Left hindlimb (tissue), 1 donor: ENCODE measurements at places on chromosomes 3 and 15.
A peak's percentile ranks its signal among the peaks of the same experiment; 100 is the strongest.

DNA sequence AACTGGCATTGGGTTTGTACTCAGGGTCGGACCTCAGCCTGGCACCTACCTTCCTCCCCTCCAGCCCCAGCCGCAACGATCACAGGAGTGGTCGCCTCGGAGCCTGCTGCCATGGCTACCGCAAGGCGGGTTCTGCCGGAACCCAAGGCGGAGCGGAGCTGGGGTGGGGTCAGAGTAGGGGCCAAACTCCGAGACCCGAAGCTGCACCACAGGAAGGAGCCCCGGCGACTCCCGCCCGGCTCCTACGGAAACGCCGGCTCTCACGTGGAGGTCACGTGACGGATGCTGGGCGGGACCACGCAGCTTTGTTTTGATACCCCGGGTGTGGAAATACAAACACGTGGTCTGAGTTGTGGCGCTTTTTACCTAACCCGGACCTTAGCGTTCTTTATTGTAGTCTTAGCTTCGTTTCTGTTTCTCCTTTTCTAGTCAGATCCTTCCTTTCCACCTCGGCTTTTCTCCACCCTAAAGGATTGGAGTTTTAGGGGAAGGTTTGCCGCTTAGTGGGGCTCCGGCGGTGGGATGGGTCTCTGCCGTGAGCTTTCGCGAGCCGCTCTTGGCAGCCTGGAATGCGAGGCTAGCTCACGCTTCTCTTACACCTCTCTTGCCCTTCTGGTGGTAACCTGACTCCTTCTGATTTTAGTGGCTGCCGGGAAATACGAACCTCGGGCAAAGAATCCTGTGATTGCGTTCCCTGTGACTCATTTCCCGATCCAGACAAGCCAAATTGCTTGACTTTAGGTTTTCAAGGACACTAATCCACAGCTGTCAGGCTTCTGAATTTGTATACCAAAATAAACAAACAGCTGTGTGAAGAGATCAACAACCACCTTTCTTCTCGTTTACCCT is at the start of gene HSPBAP1:
HSPBAP1 (minus strand) TSS at position 264 of the 849 bp plus-strand sequence; CDS start at position 113, 151 bp downstream.
- peak; percentile 93 for DNase-seq

DNA sequence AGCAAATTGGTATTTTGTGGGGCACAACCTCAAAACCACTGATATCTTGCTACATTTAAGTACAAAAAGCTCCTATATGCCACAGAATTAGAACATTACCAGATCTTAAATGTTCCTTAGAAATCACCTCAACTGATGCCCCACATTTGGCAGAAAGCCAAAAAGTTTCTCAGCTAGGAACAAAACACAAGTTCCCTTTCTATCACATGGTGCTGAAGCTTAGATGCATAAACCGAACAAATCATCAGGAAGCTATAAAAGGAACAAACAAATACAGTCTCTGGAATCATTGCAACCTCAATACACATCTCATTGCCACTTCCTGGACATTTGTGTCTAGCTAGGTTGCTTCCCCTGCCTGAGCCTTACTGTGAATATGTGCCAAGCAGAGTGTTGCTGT is 492.6 kb downstream of the LPP start:
- DNase-seq = no peak

GRCh38 chr3:66380200-66380932 is 120.5 kb downstream of the LRIG1 start:
- DNase-seq = no peak

DNA sequence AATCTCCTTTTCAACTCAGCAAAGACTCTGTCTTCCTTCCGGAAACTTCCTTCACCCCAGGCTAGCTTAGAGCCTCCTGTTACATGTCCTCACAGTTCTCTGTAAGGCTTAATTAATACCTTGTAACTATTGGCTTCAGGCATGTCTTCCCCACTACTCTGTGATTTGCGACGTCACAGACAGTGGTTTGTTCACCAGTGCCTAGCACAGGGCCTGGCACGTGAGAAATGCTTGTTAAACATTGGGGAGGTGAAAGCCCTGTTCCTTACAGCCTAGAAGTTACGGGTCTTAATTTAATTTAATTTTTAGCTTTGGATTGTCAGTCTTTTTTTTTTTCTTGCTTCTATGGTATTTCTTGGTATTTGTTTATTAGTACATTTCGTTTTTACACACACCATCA is 36.4 kb upstream of the CACNA2D3 start:
- no peak for DNase-seq

DNA sequence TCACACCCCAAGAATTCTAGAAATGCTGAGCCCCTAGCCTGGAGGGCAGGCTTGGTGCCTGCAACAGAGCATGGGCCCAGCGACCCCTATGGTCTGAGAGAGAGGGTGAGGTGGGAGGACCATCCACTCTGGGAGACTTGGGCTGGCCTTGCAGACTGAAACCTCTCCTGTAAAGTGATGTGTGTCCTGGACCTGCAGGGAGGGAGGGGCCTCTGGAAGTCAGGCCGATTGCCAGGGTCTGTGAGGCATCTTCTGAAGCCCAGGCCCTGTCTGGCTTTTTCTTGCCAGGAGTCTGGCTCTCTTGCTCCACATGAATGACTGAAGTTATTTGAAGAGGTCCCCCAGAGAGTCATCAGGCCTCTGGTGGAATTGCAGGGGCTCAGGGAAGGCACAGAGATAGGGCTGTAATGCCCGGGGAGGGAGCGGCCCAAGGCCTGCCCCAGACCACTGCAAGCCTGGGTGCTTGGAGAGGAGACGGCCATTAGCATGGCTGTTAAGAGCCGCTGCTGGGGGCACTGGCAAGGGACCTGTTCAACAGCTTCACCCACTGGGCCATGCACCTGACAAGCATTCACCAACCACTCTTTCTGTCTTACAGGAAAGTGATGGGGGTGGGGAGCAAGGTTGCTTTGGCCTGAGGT is 56.0 kb upstream of the CHRNA7 start:
- DNase-seq = no peak

GRCh38 chr3:13541691-13542090 is 7.2 kb upstream of the FBLN2 start:
- DNase-seq = no peak

DNA sequence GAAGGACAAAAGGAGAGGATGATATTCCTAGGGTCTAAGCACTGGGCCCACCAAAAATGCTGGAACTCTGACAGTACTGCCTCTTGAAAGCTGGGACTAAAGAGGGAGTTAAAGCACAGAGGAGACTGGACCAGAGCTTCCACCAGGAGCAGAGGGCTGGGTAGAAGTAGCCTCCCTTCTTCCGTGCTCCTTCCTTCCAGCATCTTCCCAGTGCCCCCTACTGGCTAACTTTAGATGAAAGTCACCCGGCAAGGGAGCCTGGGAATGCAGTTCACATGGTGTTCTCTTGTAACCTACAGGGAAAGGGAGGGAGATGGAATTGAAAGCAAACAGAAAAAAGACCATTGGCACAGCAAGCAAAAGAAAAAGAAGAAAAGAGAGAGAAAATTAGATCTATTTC is 106.1 kb upstream of the COL8A1 start:
- DNase-seq = no peak

DNA sequence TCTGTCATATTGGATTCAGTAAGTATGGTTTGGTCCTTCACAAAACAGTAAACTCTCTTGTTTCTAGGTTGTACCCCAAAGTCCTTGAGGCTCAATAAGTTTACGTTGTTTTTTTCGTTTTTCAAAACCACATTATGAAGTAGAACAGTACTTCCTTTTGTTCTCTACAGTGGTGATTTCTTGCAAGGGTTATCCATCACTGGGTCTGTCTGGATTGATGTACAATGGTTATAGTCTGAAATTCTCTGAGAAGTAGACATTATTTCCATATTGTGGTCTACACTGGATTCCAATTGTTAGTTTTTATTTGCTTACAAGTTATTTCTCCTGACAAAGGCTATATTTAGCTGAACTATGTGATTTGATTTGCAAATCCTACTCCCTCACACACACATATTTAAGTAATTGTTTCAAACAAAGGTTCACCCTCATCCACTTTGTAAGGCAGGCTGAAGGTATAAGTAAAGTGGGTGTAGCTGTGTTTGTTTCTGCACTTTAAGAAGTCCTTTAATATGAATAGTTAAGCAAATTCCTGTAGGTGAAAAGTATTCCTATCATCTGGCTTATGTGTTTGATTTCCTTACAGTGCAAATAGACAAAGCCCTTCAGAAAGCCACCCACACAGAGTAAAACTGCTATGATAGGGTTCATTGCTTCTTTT is 64.2 kb upstream of the MME start:
- no peak for DNase-seq

GRCh38 chr3:24604215-24604614 is 109.6 kb upstream of the THRB start:
- no peak for DNase-seq

- DNase-seq = no peak
These were observed 46.6 kb downstream of the SLCO2A1 start for GRCh38 chr3:133983126-133983525.

GRCh38 chr3:190680691-190681090 is 166.8 kb downstream of the IL1RAP start:
- DNase-seq = no peak
